MCF 10A (cell line): ENCODE measurements at places on chromosomes 4 and X. TPM values are rescaled to one million over a fixed set of nuclear protein-coding genes. Genes with fewer than 3 reads are reported as not detected.

TNIP3 gene
- 2.0 and 2.1 TPM in 2 replicates for total RNA-seq

TLR10 gene
- not detected in 2 replicates for total RNA-seq

JCHAIN gene
- total RNA-seq, result not detected in 2 replicates

CSAG3 gene
- not detected in 2 replicates for total RNA-seq

FAT4 gene
- 6.4 and 6.6 TPM in 2 replicates for total RNA-seq

- peak overlapping the region; percentile 46 for H3K27ac ChIP-seq
- no peak for DNase-seq
- H3K36me3 ChIP-seq, result peaks cover under 1% of the 10 kb centered on the region
- H3K4me3 ChIP-seq, result no peak overlapping the region
These were observed 23.4 kb downstream of the ELF2 start for GRCh38 chr4:139153411-139154133.

- DNase-seq, result no peak
- no peaks in the 10 kb centered on the region for H3K27me3 ChIP-seq
- H3K27ac ChIP-seq, result no peak overlapping the region
- no peak overlapping the region for H3K4me3 ChIP-seq
- no peaks in the 10 kb centered on the region for H3K36me3 ChIP-seq
- peaks cover 4% of the 10 kb centered on the region for H3K4me1 ChIP-seq
These were observed 26.5 kb downstream of the HS3ST1 start for GRCh38 chr4:11402192-11402591.

- H3K27ac ChIP-seq, result no peak overlapping the region
- DNase-seq, result no peak
- H3K36me3 ChIP-seq, result no peaks in the 10 kb centered on the region
- H3K4me3 ChIP-seq, result no peak overlapping the region
- no peaks in the 10 kb centered on the region for H3K27me3 ChIP-seq
These were observed 47.9 kb upstream of the ITM2A start for GRCh38 chrX:79415056-79415455.

DNA sequence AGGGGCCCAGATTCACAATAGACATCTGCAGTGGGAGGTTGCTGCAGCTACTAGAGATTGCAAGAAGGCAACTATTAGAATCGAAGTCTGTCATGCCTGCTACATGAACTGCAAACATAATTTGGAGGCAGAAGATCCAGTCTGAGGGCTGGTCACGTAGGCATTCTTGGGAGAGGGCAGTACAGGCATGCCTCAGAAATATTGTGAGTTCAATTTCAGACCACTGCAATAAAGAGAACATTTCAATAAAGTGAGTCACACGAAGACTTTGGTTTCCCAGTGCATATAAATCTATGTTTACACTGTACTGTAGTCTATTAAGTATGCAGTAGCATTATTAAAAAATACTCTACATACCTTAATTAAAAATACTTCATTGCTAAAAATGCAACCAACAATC lies 585.8 kb upstream of the FAT1 start:
- peaks cover 25% of the 10 kb centered on the region for H3K4me1 ChIP-seq
- no peak overlapping the region for H3K4me3 ChIP-seq
- H3K36me3 ChIP-seq, result no peaks in the 10 kb centered on the region

- no peaks in the 10 kb centered on the region for H3K36me3 ChIP-seq
- H3K27ac ChIP-seq, result no peak overlapping the region
- no peak for DNase-seq
- H3K4me3 ChIP-seq, result no peak overlapping the region
These were observed 9.1 kb downstream of the UCP1 start for GRCh38 chr4:140559696-140560095.

DNA sequence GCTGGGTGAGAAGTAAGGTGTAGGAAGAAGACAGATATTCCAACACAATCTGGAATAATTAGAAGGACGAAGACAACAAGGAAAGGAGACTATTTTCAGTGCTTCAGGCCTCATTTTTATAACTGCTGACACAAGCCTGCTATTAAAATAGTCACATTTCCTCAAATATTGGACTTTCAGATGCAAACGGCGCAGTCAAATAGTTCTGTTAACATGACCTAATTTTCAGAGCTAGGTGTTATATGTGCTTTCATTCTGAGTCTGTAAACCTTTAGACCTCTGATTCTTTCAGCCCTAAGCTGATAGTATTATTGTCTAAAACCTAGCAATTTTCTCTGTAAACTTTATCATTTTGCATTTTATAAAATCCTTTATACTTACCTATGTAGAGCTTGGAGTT lies 261.5 kb downstream of the IL1RAPL1 start:
- DNase-seq, result no peak
- H3K27me3 ChIP-seq, result peaks cover 2% of the 10 kb centered on the region
- H3K4me3 ChIP-seq, result no peak overlapping the region
- H3K4me1 ChIP-seq, result peaks cover 8% of the 10 kb centered on the region

DNA sequence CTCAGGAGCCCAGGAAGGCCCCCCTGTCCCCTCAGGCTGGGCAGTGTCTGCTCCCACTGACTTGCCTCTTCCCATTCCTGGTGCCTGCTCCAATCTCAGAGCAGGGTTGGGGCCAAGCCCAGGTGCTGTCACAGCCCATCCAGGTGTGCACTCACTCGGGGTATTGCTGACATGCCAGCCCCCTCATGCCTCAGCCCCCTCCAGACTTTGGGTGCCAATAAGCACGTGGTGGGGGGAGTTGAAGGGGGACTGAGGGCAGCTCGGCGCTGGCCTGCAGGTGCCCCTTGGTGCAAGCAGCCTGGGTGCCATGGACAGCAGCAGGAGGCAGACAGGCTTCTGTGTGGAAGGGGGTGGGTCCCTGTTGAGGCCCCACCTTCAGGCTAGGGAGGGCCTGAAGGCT lies 28.4 kb downstream of the NAA11 start:
- peaks cover 11% of the 10 kb centered on the region for H3K27me3 ChIP-seq
- no peak for DNase-seq
- no peak overlapping the region for H3K4me3 ChIP-seq
- H3K36me3 ChIP-seq, result no peaks in the 10 kb centered on the region

- H3K27ac ChIP-seq, result no peak overlapping the region
- peaks cover 14% of the 10 kb centered on the region for H3K4me1 ChIP-seq
- peak; percentile 74 for DNase-seq
- H3K4me3 ChIP-seq, result no peak overlapping the region
These were observed 60.2 kb upstream of the MSN start for GRCh38 chrX:65607070-65607742.

GRCh38 chrX:39163581-39164126 lies 362.4 kb downstream of the MID1IP1 start:
- no peaks in the 10 kb centered on the region for H3K4me1 ChIP-seq
- no peak overlapping the region for H3K4me3 ChIP-seq
- H3K36me3 ChIP-seq, result no peaks in the 10 kb centered on the region
- DNase-seq, result no peak
- peaks cover 74% of the 10 kb centered on the region for H3K27me3 ChIP-seq
- H3K27ac ChIP-seq, result no peak overlapping the region

DNA sequence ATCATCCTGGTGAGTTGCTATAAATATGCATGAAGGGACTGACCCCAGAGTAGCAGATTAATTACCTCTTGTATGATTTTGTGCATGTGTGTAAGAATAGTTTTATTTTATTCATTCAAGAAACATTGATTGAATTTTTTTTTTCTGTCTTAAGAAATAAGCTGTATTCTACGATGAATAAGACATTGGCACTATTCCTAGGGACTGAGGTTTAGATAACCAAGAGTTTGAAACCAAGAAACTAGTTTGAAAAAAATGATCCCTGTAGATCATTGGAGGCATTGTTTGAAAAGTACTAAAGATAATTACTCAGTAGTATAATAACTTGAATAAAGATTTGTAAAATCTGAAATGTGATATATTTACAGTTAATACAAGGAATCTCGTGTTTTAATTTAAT lies 1086.9 kb downstream of the PCDH7 start:
- peaks cover 4% of the 10 kb centered on the region for H3K4me1 ChIP-seq
- H3K4me3 ChIP-seq, result no peak overlapping the region
- no peak for DNase-seq
- H3K36me3 ChIP-seq, result no peaks in the 10 kb centered on the region
- H3K27ac ChIP-seq, result no peak overlapping the region

GRCh38 chr4:110164251-110164650 lies 34.2 kb downstream of the ELOVL6 start:
- H3K27me3 ChIP-seq, result no peaks in the 10 kb centered on the region
- peaks cover 33% of the 10 kb centered on the region for H3K4me1 ChIP-seq

- no peaks in the 10 kb centered on the region for H3K4me1 ChIP-seq
- H3K36me3 ChIP-seq, result no peaks in the 10 kb centered on the region
- H3K4me3 ChIP-seq, result no peak overlapping the region
- DNase-seq, result no peak
These were observed 190.5 kb upstream of the GALNTL6 start for GRCh38 chr4:171622729-171623128.

DNA sequence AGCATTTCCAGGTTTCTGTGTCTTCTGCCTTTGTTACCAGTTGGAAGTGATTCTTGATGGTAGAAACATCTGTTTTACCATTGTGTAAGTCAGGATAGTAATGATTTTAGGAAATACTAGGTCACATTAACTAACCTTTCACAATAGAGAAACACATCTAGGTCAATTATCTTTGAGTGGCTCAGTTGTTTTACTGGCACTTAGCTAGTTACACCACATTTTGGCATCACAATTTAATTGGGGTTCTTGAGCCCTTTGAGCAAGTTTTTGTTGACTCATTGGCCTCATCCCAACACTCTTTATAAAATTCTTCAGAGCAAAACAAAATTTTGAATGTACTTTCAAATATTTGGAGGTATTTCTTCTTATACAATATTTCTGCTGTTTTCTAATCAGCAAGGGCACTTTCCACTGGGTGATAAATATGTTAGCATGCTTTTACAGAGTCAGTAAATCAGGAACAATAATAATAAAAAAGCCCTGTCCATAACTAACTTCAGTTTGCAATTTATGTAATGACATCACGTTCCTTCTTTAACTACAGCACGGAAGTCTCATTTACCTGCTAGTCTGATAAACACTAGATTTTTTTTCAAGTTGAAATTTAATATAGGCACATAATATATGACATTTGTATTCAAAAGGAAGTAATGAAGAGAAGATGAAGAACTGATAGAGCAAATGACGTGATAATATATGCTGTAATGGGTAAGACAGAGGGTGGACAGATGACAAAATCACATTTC lies 64.8 kb upstream of the GK2 start:
- H3K4me3 ChIP-seq, result no peak overlapping the region
- peaks cover 20% of the 10 kb centered on the region for H3K27me3 ChIP-seq
- H3K27ac ChIP-seq, result no peak overlapping the region
- no peak for DNase-seq

DNA sequence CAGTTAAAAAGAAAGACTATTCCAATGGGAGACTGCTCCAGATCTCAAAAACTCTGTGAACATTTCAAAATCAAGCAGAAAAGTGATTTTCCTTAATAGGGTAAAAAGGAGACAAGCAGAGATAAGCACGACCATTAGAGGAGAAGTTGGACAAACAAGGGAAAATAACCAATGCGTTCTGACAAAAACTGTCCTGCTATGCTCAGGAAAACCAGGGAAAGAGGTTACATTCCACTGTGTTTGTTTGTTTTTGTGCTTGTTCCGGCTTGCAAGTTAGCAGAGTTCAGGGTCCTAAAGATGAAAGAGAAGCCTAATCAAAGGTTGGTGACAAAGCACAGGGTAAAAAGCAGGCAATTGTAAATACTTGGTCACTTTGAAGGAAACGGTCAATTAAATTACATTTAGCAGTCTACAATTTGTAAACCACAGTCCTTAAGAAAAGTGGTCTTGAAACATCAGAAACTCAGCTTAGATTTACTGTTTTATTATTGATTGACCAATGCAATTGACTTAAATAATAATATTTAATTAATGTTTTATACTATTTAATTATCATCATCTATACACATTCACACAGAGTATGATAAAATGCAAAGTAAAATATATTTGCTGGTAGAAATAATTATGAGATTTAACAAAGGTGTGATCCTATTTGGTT lies 186.2 kb upstream of the CPXCR1 start:
- no peaks in the 10 kb centered on the region for H3K36me3 ChIP-seq
- no peak for DNase-seq
- no peak overlapping the region for H3K4me3 ChIP-seq

GRCh38 chr4:133347409-133347808 lies 198.3 kb downstream of the PCDH10 start:
- H3K36me3 ChIP-seq, result no peaks in the 10 kb centered on the region
- no peak for DNase-seq
- H3K27me3 ChIP-seq, result no peaks in the 10 kb centered on the region
- H3K4me1 ChIP-seq, result no peaks in the 10 kb centered on the region

DNA sequence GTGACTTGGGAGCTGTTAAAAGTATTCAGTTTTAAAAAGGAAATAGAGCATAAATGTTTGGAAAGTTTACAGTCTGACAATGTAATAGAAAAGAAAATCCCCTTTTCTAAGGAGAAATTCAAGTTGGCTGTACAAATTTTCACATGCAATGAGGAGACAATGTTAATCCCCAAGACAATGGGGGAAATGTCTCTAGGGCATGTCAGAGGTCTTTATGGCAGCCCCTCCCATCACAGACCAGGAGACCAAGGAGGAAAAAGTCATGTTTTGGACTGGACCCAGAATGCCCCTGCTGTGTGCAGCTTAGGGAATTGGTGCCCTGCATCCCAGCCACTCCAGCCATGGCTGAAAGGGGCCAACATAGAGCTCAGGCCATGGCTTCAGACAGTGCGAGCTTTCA lies 831.1 kb upstream of the ADGRL3 start:
- no peaks in the 10 kb centered on the region for H3K36me3 ChIP-seq
- DNase-seq, result no peak
- H3K27me3 ChIP-seq, result no peaks in the 10 kb centered on the region
- H3K4me3 ChIP-seq, result no peak overlapping the region

GRCh38 chrX:111609206-111609605 lies 71.8 kb upstream of the ALG13 start:
- H3K4me1 ChIP-seq, result no peaks in the 10 kb centered on the region
- peaks cover 52% of the 10 kb centered on the region for H3K27me3 ChIP-seq
- no peaks in the 10 kb centered on the region for H3K36me3 ChIP-seq
- H3K27ac ChIP-seq, result no peak overlapping the region
- DNase-seq, result no peak

DNA sequence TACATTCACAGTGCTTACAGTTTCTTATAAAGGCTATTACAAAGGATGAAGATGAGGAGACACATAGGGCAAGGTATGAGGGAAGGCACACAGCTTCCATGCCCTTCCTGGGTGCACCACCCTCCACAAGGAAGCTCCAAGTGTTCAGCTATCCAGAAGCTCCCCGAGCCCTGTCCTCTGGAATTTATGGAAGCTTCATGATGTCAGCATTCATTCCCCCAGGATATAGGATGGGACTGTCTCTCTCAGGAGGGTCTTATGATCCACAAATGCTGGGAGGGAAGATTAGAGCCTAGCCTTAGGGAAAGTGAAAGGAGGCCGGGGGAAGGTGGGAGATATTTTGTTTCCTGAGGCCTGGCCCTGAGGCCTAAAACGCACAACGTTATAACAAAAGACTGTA lies 236.0 kb downstream of the ANK2 start:
- DNase-seq, result no peak
- peaks cover 3% of the 10 kb centered on the region for H3K4me1 ChIP-seq
- H3K27ac ChIP-seq, result no peak overlapping the region

DNA sequence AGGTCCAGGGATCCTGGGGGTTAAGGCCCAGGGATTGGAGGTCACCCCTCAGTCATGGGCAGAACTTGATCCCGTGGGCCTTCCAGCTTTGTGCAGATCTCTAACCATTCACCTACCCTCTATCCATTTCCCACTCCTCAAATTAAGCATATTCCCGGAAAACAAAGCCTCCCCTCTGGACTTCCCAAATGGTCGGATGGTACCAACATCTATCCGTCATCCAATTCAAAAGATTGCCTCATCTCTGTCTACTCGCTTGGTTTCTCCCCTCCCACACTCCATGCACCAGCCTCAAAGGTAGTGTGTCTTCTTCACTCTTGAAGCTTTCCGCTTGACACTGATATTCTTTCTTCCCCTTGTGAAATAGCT lies 473 bp upstream of the BCLAF3 start:
- H3K4me1 ChIP-seq, result peaks cover 7% of the 10 kb centered on the region
- H3K4me3 ChIP-seq, result peak overlapping the region; percentile 69
- peak overlapping the region; percentile 1 for H3K27ac ChIP-seq
- peaks cover 22% of the 10 kb centered on the region for H3K27me3 ChIP-seq
- DNase-seq, result no peak
